CD14-positive monocyte (primary cell): ENCODE measurements at places on chromosomes 2 and 18.
A peak's percentile ranks its signal among the peaks of the same experiment; 100 is the strongest.

- DNase-seq = no peak
Observed at GRCh38 chr2:149307014-149307413, 23.4 kb upstream of the LYPD6 start.

- no peak for DNase-seq
Observed at GRCh38 chr18:39007031-39007902, 1441.7 kb upstream of the CELF4 start.

GRCh38 chr2:152369176-152369860 lies 34.3 kb downstream of the FMNL2 start:
- no peak for DNase-seq

- DNase-seq = no peak
Observed at GRCh38 chr18:13874558-13874957, 40.8 kb downstream of the MC2R start.

DNA sequence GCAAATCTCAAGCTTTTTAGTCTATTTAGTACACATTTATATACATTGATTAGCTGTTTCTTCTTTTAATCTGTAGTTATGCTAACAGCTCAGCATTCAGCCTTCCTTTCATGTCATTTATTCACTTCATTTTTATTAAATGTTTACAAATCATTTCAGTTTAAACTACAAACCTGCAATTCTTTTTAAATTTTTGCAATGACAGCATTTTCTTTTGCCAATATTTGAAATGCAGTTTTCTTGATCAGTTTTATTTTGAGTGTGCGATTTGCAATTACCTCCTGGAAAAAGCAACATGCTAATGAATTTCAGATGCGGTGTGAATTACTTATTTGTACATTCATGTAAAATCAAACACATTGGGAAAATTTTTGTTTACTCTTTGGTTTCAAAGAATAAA lies 13.5 kb downstream of the EFEMP1 start:
- DNase-seq = no peak

- DNase-seq = no peak
Observed at GRCh38 chr2:133082034-133082433, 412.0 kb upstream of the LYPD1 start.

- DNase-seq = no peak
Observed at GRCh38 chr2:222076973-222077690, 221.7 kb downstream of the PAX3 start.

GRCh38 chr2:143632751-143633374 lies 503.6 kb downstream of the ARHGAP15 start:
- no peak for DNase-seq

DNA sequence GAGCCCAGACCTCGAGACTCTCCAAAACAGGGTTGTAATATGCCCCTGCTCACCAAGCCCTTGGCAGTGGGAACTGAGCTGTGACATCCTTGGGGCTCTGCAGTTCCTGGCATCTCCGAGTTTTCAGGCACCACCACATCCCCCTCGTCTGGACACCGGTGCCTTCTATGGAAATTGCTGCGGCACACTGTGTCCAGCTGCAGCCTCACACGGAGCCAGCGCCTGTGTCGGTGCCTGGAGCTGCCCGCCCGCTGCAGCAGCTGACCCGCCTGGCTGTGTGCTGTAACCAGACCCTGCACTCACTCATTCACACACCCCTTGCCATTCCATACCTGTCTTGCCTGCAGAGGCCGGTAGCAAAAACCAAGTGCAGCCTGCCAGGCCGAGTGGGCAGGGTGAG lies 11.8 kb downstream of the IWS1 start:
- no peak for DNase-seq

DNA sequence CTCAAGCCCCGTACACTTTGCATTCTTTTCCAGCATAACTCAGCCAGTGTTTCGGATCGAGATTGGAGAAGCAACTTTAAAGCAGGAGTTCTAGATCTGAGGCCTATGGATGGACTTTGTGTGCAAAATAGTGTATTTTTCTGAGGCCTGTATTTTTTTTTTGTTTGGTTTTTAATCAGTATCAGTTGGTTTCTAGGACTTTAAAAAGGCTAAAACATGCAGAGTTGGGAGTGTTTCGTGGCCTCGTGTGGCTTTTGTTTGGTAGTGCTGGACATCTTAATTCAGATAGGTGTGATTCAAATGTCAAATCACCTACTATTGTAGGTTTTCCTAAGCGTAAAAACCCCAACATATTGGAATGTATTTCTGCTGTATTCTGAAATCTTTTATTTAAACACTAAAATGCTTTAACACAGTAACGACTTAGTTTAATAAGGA lies 282 bp upstream of the PUS10 start:
- peak; percentile 46 for DNase-seq

- DNase-seq = peak; percentile 20
Observed at GRCh38 chr2:175111200-175111657, 56.8 kb downstream of the ATF2 start.

DNA sequence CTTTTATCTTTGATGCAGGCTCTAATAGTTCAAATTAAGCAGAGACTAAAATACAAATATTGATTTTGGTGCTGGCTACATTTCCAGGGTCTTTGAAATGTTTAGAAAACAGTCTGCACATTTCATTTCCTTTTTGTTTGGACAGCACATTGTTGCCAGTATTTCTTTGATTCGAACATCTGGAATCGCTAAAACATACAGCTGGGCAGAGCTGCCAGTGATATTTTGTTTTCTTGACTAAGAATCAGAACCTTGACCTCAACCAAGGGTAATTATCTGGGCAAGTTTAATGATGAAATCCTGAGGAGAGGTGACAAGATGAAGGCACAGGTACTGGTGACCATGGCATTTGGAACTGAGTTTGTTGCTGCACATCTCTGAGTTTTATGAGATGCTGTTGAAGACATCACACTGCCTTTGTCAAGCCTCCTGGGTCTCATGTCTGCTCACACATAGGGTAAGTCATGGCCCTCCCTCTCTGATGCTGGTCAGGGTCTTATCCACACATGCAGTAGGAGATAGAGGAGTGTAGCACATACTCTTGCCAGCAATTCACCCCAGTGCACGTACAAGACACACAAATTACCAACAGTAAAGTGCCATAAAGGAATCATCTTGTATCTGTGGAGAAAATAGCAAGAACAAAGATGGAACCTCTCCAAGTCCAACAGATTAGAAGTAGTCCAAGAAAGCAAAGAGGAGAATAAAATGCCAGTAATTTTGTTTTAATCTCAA lies 391.9 kb downstream of the RND3 start:
- DNase-seq = no peak

- no peak for DNase-seq
Observed at GRCh38 chr2:218960309-218961165, 1.1 kb downstream of the CDK5R2 start.

DNA sequence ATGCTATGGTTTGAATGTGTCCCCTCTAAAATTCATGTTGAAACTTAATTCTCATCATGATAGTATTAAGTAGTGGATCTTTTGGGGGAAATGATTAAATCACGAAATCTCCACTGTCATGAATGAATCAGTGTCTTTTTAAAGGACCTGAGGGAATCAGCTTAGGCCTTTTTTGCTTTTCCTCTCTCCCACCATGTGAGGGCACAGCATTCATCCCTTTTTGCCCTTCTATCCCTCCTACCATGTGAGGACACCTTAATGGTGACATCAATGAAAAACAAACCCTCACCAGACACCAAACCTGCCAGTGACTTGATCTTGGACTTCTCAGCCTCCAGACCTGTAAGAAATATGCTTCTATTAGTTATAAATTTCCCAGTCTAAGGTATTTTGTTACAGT lies 247.1 kb upstream of the UBE2E3 start:
- no peak for DNase-seq

GRCh38 chr2:42118754-42119569 lies 50.2 kb upstream of the EML4 start:
- no peak for DNase-seq

- DNase-seq = no peak
Observed at GRCh38 chr2:133271105-133271504, 297.2 kb downstream of the NCKAP5 start.

GRCh38 chr2:125711075-125711474 lies 944.9 kb upstream of the GYPC start:
- no peak for DNase-seq

DNA sequence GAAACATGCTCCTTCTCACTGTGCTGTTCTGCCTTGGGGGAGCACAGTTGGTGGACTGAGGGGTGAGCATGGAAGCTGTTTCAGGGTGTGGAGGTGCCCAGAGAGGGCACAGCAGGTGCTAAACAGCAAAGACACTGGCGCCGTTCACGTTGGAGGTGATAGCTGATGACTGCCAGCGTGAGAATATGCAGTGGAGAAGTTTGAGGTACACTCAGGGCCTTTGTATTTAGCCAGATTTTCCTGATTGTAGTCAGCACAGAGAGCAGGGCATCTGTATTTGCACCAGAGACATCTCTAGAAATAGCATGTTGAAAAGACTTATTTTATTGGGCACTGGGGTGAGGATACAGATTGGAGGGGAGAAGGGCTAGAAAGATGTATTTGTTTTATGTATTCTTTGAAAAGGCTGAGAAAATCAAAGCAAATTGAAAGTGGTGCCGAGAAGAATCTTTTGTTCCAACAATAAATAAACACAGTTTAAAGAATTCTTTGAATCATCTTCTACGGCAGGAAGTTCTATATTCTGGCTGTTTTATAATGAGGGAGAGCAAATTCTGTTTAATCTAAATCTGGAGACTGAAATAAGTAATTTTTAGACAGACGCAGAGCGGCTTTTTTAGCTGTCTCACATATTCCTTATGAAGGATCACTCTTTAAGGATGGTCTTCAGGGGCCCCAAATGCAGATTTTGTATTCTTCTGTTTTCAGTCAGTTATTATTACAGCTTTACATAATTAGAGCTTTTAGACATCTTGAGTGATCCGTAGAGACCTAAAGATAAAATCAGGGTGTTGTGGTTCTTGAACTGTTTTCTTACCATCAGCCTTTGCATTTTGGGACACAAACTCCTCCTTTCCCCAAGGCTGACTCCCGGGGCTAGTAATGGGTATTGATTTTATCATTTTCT lies 7.1 kb downstream of the ZNF532 start:
- DNase-seq = no peak

DNA sequence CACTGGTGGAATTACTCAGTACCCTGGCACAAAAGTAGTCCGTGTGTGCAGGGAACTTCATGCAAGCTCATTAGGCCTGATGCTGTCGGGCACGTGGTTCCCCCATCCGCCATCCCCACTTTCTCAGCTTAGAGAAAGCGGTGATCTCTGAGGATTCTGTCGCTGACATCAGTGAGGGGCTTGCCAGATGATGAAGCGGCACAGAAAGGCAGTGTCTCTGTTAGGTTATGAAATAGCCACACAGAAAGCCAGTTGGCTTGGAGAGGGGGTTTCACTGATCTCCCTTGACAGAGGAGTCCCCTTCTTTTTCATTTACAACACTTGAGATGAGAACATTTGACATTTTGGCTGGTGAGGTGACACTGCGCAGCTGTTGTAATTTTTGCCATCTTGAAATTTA lies 179.7 kb downstream of the FAM210A start:
- DNase-seq = no peak

- DNase-seq = no peak
Observed at GRCh38 chr2:191244350-191244749, 854 bp upstream of the MYO1B start.

DNA sequence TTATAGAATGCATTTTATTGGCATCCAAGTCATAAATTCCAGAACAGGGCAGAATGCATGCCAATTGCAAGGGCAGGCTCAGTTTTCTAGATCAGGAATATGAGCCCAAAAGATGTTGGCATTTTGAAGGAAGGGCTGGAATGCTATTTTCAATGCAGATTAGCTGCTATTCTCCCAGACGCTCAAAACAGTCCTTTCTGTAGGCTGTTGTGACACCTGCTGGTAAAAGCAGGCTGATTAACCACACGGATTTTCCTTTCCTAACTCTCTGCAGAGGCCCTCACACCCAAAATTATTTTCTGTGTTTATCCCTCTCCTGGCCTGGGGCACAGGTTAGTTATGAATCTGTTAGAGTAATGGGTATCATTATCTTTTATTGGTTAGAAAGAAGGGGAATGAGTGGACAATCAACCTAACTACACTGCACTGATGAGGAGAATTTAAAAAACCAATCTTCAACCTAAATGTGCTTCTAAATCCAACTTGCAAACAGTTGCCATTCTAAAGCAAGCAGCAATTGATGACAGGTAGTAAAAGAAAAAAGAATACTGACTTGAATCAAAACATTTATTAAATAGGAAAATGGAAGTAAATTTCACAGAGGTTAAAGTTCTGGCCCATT lies 94.0 kb downstream of the PLA2R1 start:
- peak; percentile 5 for DNase-seq

DNA sequence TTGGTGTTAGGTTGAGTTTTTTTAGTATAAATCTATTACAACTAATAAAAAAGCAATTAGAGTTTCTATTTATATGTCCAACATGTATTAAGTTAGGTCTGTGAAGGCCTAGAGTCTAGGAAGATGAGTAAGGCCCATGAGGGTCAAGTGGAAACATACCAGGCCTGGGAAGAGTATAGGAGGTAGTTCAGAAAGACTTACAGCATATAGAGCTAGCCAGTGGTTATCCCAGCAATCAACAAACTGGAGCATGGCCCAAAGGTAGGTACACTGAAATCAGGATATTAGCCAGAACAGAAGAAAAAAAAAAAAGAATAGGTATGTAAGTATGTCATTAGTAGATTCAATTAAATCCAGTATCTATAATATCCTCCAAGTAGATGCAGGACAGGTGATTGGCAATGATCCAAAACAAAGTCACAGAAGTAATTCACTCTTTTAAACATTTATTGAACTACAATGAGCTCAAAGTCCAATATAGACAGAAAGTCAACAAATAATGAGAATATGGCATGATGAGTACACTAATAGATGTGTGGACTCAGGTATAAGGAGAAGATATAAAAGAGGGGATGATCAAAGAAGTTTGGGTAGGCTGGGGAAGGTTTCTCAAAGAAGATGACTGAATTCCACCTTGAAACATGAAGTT lies 70.3 kb downstream of the IKZF2 start:
- DNase-seq = no peak

- no peak for DNase-seq
Observed at GRCh38 chr2:67674668-67675067, 277.5 kb downstream of the ETAA1 start.

DNA sequence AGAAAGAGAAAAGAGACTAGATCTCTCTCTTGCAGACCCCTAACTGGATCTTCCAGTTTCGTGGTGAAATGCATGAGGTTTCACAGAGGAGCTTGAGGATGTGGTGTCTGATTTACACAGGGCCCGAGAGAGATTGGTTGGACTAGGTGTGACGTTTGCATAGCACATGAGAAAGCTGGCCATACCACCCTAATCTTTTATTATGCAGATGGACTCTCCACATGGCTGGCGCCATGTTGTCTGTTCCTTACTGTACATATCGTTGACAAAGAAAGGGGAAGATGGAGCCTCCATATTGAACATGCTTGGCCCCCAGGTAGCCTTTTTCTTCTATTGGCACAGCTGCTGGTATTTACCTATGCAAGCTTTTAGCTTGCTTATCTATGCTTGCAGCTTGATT lies 27.5 kb upstream of the PGAP1 start:
- DNase-seq = no peak

DNA sequence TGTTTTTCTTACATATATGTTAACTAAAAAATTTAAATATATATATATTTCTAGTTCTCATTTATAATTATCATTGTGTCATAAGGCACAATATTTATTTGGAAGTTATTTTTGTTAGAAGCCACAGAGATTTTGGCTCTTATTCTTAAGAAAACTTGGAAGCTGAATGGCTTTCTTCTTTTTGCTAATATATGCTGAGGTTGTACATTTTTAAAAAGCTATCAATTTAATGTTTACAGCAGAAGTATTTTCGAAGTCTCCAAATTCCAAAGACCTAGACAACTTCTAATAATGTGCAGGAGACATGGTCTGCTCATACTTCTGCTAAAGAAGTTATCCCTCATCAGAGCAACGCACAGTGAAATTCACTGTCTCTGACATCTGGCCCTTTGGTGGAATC lies 3.7 kb upstream of the PIEZO2 start:
- DNase-seq = no peak
